ENCODE measurements at places on chromosomes 12 and 14. TPM values are rescaled to one million over a fixed set of nuclear protein-coding genes. Genes with fewer than 3 reads are reported as not detected.

- no peak for DNase-seq
These were observed 11.8 kb downstream of the GCH1 start for GRCh38 chr14:54890788-54891187.

GRCh38 chr12:124698211-124698997 is 131.0 kb upstream of the NCOR2 start:
- DNase-seq = no peak

GRCh38 chr12:128879898-128880764 is 26.9 kb downstream of the GLT1D1 start:
- DNase-seq = no peak

- DNase-seq = no peak
These were observed 1057.6 kb downstream of the GALC start for GRCh38 chr14:86935241-86935885.

The DEPDC4 gene
- total RNA-seq = 2.5 TPM

DNA sequence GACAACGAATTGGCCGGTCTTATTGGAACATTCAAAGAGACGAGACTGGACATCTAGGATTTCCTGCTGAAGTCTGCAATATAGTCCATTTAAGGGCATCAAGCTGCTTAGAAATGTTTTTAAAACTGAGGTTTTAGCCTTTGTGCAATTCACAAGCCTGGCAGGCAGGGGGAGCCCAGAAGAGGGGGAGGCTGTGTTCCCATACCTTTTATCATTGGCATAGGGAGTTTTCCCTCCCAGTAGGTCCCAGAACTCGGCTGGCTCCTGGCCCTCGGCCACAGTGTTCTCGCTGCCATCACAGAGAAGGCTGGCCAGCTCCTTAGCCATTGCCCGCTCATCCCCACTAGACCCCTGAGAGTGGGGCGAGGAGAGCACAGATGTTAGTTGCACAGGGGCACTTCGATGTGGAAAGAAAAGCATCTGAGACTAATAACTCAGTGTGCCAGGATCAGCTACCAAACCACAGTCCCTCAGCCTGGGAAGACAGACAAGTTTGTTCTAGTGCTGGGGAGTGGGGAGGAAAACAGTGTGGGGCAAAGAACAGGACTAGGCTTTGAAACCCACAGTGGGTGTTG is 15.1 kb downstream of the AVIL start:
- DNase-seq = peak; percentile 85

- DNase-seq = no peak
These were observed 62.8 kb downstream of the SYNE3 start for GRCh38 chr14:95453713-95453980.

DNA sequence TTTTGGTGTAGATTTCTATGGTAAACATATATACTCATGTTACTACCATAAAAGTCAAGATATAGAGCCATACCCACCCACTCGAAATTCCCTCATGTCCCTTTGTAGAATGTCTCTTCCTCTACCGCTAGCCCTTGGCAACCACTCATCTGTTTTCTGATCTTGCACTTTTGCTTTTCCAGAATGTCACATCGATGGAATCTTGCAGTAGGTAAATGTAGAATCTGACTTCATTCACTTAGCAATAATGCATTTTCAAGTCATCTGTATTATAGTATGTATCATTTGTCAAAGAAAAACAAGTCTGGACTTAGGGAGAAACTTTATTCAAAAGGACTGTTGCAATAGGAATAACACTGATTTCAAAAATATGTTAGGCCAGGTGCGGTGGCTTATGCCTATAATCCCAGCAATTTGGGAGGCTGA is 19.3 kb upstream of the CLEC2D start:
- no peak for DNase-seq

The TAS2R14 gene
- 5.9 TPM for total RNA-seq

The GPD1 gene
- 0.45 TPM for total RNA-seq

The MYG1 gene
- 66.5 TPM for total RNA-seq

All from GM23338 (cell line).